ENCODE measurements at places on chromosomes 6 and 20. TPM values are rescaled to one million over a fixed set of nuclear protein-coding genes. Genes with fewer than 3 reads are reported as not detected.

DNA sequence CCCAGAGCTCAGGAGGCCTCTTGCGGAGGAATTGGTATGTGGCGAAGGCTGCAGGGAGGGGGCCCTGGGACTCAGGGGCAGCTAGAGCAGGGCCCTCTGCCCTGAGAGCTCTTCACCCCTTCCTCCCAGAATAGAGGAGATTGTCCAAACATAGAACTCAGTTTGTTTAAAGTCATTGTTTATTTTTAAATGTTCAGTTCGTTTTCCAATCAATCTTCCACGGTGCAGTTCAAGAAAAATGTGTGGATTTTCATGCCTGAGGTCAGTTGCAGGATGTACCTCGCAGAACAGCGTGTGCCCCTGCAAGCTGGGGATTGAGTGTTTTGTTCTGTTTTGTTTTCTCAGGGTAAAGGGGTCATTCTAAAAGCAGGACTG lies 37.2 kb downstream of the MGME1 start:
- H3K36me3 ChIP-seq = peaks cover under 1% of the 10 kb centered on the region
- peaks cover 18% of the 10 kb centered on the region for H3K4me1 ChIP-seq
- no peak overlapping the region for H3K4me3 ChIP-seq
- no peaks in the 10 kb centered on the region for H3K27me3 ChIP-seq
- peak overlapping the region; percentile 61 for H3K27ac ChIP-seq

DNA sequence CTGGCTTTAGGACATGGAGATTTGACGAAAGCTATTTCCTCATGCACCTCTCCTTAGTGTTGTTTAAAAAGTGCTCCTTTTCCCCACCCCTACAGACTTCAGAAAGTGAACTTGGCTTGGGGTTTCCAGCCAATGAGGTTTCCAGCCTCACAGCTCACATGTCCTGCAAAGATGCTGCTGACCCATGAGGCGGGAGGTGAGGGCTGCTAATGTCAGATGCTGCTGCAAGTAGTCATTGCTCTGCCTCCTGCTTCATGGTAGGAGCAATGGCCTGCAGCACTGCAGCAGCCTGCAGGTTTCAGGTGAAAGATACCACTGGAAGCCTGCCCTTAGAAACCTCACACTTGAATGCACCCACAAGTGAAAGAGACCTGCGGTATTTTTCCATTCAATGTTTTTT lies 112.8 kb downstream of the LAMP5 start:
- H3K4me1 ChIP-seq = no peaks in the 10 kb centered on the region
- no peaks in the 10 kb centered on the region for H3K36me3 ChIP-seq
- H3K27ac ChIP-seq = no peak overlapping the region
- H3K27me3 ChIP-seq = no peaks in the 10 kb centered on the region
- DNase-seq = no peak

GRCh38 chr20:16740365-16741072 lies 7.6 kb upstream of the OTOR start:
- peaks cover 35% of the 10 kb centered on the region for H3K36me3 ChIP-seq
- no peak for DNase-seq
- H3K4me1 ChIP-seq = no peaks in the 10 kb centered on the region

DNA sequence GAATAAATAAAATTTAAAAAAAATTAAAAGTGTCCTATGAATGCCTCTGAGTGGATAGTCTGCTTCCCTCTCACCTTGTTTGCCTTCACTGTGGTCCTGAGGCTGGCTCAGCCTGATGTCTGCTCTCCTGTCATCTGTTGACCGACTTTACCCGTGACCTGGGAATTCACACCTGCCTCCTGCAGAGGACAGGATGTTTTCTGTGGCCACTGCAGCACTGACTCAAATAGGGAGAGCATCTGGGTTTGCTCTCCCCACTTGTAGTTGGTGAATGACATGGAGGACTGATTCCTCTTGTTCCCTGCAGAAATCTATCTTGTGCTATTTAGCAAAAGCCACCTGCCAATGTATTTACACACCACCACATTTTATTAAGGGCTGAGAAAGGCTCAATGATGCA lies 52.4 kb upstream of the ERVFRD-1 start:
- H3K36me3 ChIP-seq = no peaks in the 10 kb centered on the region
- peak; percentile 16 for DNase-seq
- no peaks in the 10 kb centered on the region for H3K27me3 ChIP-seq

DNA sequence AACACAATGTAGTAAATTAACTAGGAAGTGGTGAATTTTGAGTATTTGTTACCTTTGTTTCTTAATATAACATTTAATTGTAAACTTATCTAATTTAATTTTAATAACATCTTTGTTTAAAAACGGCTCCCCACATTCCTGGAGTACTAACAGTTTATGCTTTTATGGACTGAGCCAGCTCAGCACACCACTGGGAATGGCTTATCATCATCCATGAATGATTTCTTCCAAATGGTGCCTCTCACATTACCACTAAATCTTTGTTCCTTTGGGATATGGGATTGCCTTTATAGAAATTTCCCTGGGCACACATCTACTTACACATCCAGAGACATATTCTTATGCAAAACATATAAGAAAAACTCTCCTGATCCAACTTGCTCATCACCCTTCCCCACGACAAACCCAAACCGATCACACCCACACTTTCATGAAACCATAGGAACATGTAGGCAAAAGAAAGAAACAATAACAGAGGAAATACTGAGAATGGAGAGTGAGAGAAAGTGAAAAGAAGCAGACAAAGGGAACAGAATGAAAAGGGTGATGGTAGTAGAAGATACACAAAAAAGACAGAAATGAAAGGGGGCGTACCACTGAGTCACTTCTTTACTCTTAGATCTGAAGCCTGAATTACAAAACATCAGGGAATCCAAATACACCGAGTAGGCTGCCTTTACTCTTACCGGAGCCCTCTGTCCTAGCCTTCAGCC lies 58.5 kb upstream of the KCNK16 start:
- no peak overlapping the region for H3K27ac ChIP-seq
- H3K27me3 ChIP-seq = peaks cover 7% of the 10 kb centered on the region
- no peaks in the 10 kb centered on the region for H3K36me3 ChIP-seq
- no peak for DNase-seq

GRCh38 chr6:166644681-166645080 lies 17.6 kb upstream of the RPS6KA2 start:
- H3K27me3 ChIP-seq = peaks cover 2% of the 10 kb centered on the region
- H3K27ac ChIP-seq = no peak overlapping the region
- no peak overlapping the region for H3K4me3 ChIP-seq

DNA sequence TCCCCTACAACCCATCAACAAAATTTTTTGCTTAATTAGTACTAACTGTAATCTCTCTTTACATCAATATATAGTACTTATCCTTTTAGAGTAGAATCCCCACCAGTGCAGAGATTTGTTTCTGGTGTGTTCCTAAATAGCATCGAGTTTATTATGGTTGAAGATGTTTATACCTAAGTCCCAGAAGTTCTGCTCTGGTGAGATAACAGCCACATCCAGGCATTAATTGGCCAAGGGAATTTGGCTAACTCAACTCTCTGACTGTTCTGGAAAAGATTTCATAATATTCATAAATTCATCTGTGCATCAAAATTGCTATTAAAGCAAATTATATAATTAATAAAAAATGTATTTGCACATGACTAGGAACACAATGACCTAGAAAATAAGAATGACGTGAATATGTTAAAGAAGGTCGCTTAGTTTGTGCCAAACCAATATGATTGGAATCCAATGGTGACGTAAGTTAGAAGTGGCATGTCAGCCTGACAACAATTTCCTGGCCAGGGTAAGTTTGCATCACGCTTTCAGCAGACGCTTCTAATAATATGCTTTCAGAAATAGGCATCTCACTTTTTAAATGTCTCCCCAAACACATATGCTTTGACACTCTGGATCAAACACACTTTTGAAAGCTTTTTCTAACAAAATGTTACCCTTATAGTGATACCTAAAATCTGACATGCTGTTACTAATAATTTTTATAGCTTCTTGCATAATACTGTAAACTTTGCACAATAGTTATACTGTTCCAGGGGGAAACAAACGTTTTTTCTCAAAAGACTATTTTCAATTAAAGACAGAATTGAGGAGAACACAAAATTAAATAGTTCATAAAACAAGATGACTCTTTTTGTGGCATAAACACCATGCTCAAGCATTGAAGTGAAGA lies 236.7 kb downstream of the TENT5A start:
- H3K27ac ChIP-seq = no peak overlapping the region
- no peaks in the 10 kb centered on the region for H3K4me1 ChIP-seq
- H3K4me3 ChIP-seq = no peak overlapping the region
- no peaks in the 10 kb centered on the region for H3K36me3 ChIP-seq
- DNase-seq = no peak
- H3K27me3 ChIP-seq = no peaks in the 10 kb centered on the region

- no peak overlapping the region for H3K4me3 ChIP-seq
- H3K4me1 ChIP-seq = no peaks in the 10 kb centered on the region
- DNase-seq = no peak
- no peak overlapping the region for H3K27ac ChIP-seq
- H3K27me3 ChIP-seq = peaks cover 3% of the 10 kb centered on the region
Observed at GRCh38 chr20:52252664-52253063, 61.1 kb upstream of the ZFP64 start.

DNA sequence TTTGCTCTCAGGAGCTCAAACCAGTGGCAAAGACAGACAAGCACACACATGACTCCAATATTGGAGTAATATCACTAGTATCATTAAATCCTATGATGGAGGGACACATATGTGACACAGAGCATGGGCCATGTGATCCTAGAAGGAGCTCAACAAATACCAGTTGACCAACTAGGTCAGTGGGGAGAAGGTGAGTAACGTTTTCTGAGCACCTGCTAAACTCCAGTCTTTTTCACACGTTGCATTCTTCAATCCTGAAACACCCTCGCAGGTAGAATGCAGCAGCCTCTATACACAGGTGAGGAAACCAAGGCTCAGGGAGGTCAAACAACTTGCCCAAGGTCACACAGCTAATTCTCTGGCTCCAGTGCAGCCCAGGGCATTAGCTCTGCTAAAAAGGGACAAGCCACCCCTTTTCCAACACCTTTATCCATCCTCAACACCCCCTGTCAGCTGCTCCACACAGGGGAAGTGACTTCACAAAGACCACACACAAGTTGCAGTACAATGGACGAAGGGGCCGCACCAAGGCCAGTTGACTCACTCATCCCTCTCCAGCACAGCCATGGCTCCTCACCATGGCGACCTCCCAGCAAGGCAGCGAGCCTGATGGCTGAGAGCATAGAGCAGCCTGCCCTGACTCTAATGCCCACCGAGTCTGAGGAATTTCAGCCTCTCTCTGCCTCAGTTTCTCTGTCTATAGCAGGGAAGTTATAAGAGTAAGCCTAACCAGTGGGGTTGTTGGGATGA lies 4.4 kb downstream of the CAPN11 start:
- H3K4me1 ChIP-seq = peaks cover 5% of the 10 kb centered on the region
- no peak overlapping the region for H3K27ac ChIP-seq
- no peak for DNase-seq

GRCh38 chr20:10061641-10062040 lies 26.9 kb downstream of the ANKEF1 start:
- no peak overlapping the region for H3K27ac ChIP-seq
- no peaks in the 10 kb centered on the region for H3K27me3 ChIP-seq
- H3K4me3 ChIP-seq = no peak overlapping the region
- no peaks in the 10 kb centered on the region for H3K4me1 ChIP-seq
- peaks cover 7% of the 10 kb centered on the region for H3K36me3 ChIP-seq

DNA sequence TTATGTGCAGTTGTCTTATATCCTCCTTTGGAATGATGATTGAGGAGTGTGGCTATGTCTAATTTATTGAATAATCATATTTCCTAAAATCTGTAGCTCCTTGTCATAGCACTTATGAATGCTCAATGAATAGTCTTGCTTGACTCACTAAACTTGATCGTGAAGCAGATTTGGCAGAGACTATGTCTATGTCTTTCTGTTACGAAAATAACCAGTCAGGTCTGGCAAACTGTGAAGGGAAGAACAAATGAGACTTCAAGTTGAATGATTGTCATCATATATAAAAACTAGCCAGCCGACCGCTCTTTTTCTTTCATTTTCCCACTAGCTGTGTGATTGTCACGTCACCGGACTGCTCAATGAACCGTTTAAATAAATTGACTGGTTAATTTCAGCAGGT lies 1303.9 kb upstream of the GJE1 start:
- no peak overlapping the region for H3K27ac ChIP-seq
- no peak overlapping the region for H3K4me3 ChIP-seq
- DNase-seq = no peak

DNA sequence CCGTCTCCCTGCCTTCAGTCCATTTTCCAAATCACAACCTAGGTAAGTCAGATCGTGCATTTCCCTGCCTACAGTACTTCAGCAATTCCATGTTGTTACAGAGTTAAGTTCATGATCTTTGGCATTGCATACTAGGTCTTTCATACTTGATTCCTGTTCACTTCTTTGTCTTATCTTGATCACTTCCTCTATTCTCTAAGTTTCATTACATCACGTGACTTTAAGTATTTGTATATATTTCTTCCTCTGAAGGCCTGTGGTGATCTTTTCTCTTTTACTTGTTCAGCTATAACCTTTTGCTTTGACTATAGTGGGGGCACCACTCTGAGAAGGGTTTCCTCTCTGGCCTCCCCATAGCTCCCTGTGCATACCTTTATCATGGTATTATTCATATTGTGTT lies 100.2 kb downstream of the TRMT11 start:
- no peak overlapping the region for H3K4me3 ChIP-seq
- H3K36me3 ChIP-seq = no peaks in the 10 kb centered on the region
- H3K4me1 ChIP-seq = peaks cover 3% of the 10 kb centered on the region
- no peak for DNase-seq
- no peaks in the 10 kb centered on the region for H3K27me3 ChIP-seq
- no peak overlapping the region for H3K27ac ChIP-seq

GRCh38 chr20:59827138-59828056 lies 106.0 kb downstream of the SYCP2 start:
- DNase-seq = no peak
- no peaks in the 10 kb centered on the region for H3K36me3 ChIP-seq

GRCh38 chr6:14831937-14832336 lies 413.9 kb upstream of the JARID2 start:
- no peak overlapping the region for H3K27ac ChIP-seq
- H3K4me3 ChIP-seq = no peak overlapping the region

GRCh38 chr20:42756991-42757390 lies 432.7 kb downstream of the PTPRT start:
- no peaks in the 10 kb centered on the region for H3K27me3 ChIP-seq
- H3K4me3 ChIP-seq = no peak overlapping the region
- H3K27ac ChIP-seq = no peak overlapping the region

DNA sequence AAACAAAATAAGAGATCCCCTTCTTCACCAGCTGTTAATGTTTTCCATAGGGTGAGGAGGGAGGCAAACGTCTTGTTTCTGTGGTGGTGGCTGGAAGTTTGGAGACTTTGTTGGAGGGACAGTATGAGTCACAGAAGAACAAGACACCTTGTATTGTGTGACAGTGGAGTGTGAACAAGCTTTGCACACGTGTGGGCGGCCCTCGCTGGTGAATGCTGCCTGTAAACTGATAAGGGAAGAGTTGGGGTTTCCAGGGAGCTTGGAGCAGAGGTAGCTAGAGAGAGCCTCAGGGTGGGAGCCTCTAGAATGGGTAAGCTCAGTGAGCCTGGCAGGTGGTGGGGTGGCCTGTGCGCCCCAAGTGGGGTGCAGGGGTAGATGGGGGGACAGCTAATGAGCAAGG lies 78.3 kb downstream of the ZDHHC14 start:
- peaks cover 46% of the 10 kb centered on the region for H3K4me1 ChIP-seq
- H3K4me3 ChIP-seq = no peak overlapping the region
- no peak for DNase-seq
- no peaks in the 10 kb centered on the region for H3K36me3 ChIP-seq

The SH3BGRL2 gene
- 40.0 TPM for total RNA-seq

The HECA gene
- 17.8 TPM for total RNA-seq

The NR2E1 gene
- total RNA-seq = 0.26 TPM

The EFCAB8 gene
- total RNA-seq = 0.07 TPM

The MYCT1 gene
- total RNA-seq = not detected

The SMOC2 gene
- 4.2 TPM for total RNA-seq

Measured in type B pancreatic cell (in vitro differentiated cells).